ENCODE measurements at places on chromosomes 3 and 15. TPM values are rescaled to one million over a fixed set of nuclear protein-coding genes. Genes with fewer than 3 reads are reported as not detected.
A peak's percentile ranks its signal among the peaks of the same experiment; 100 is the strongest.

GRCh38 chr15:69631978-69632377 lies 179.4 kb downstream of the RPLP1 start:
- no peak for DNase-seq

DNA sequence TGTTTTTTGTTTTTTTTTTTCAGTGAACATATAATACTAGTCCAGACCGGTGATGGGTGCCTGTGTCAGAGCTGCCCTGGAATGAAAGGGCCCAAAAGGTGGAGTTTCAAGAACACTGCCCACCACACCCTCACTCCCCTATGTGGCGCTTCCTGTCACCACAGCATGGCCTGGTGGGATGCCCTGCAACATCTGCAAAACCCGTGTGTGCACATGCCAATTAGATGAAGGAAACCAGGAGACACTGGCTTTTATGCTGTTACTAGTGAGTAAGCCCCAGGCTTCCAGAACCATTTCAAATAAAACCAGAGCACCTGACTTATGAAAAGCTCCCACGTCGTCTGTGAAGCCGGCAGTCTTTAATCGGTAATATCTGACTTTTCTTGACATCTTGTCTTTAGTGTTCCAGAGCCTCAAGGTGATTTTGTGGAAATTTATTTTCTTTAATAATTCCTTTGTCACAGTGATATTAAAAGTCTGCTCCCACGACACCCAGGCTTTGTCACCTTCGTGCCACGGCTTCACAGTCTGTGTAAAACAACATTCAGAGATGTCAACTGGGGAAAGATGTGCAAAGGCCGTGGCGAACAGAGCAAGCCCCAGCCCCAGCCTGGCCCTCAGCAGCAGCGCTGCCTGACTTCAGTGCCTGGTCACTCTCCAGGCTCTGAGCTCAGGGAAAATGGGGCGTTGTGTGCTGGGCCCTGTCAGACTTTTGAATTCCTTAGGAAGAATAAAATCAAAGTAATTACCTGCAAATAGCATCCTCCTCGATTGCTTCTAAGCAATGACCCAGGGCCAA lies 6.4 kb downstream of the CFAP92 start:
- no peak for DNase-seq

CCNB2 gene
- 210 TPM for total RNA-seq

ESYT3 gene
- 0.17 TPM for total RNA-seq

- DNase-seq, result peak; percentile 5
These were observed 1.9 kb downstream of the UBP1 start for GRCh38 chr3:33438284-33438668.

DNA sequence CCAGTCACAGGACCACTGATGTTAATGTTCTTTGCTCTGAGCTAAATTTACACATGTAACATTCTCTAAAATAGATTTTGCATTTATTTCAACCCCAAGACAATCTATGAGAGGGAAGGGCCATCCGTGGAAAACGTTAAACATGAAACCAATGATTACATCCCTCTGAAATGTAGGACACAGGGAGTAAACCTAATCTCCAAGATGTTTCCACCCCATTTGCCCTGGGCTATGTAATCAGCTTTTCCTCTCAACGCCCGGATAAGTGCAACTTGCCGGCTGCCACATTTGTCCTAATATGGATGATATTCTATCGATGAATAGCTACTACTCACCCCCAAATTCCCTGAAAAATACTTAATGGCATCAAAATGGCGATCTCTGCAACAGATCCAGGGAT lies 6.4 kb upstream of the FMN1 start:
- DNase-seq, result no peak

GRCh38 chr3:55147406-55147805 lies 219.5 kb upstream of the LRTM1 start:
- no peak for DNase-seq

SERINC4 gene
- not detected for total RNA-seq

GDPGP1 gene
- 3.1 TPM for total RNA-seq

- DNase-seq, result no peak
These were observed 1.2 kb downstream of the LHFPL4 start for GRCh38 chr3:9552252-9552999.

DNA sequence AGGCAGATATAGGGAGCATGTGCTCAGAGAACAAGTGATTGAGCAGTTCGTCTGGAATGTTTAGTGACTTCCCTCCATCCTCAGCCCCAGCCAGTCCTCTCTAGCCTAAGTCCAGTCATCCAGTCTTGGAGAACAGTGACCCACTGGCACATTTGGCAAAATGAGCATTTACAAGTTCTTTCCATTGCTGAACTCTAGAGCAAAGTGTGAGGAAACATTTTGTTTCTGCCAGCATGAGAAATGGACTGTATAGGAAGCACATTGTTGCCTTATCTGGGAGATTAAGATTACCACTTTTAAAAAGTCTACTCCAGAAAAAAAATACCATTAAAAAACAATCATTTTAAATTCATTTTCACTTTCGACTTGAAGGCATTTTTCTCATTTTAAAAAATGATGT lies 353.6 kb downstream of the SHQ1 start:
- DNase-seq, result no peak

DNA sequence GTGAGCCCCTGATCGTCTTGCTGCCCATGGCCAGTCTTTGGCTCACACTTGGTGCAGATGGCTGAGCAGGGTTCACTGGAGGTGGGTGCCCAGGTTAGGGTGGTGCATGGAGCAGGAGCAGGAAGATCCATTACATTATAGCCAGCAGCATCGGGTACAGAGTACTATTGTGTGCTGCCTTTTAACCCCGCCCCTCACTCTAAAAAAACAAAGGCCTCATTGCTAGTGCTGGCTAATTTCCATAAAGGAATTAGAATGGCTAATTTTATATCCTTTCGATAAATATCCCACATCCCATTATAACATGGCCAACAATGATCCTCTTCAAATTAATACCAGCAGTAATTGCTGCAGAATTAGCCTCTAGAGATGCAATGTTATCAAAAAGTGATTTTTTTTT lies 45.8 kb upstream of the PPP4R2 start:
- DNase-seq, result no peak

GRCh38 chr3:13696699-13697098 lies 147.8 kb downstream of the FBLN2 start:
- no peak for DNase-seq

DNA sequence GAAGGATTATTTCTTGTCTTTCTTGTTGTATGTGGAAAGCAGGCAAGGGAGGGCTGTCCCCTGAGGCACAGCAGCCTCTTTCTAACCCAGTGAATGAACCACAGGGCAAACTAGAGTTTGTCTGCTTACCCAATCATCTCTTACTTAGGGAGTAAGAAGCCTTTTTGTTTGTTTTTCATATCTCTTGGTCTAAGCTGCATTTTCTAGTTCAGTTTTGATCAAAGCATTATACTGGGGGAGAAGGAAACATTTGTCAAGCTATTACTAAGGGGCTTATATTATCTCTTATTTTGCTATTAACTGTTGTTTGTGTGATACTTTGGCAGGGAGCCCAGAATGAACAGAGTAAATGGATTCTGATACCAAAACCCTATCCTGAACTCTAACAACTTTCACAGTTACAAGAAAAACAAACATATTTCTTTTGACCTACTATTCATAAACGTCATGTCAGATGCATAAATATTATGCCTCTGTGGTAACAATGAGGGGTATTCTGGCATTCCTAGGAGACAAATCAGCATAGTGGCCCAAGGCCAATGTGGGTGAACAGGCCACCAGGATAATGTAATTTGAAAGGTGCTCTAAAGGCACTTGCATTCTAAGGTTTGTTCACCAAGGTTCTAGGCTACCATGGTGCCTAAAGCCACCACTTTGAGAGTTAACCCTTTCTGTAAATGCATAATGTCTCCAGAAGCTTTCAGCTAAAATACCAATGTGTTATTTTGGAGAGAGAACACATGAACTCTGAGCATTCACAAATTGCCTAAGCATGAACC lies 271.6 kb upstream of the ZPLD1 start:
- DNase-seq, result peak; percentile 72

DNA sequence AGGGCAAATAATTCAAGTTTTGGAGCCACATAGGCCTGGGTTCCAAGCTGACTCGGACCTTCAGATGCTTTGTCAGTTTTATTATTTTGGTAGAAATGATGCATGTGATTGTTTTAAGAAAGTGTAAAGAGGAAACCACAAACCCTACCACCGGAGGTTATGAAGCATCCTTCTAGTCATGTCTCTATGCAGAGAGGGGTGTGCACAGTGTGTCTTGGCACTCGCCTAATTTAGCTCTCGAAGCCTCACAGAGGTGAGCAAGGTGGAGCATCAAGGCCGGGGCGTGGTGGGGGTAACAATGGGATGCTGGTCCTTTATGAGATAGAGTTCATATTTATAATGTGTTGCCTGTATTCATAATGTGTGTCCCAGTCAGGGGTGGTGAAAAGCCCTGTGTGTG lies 63.7 kb upstream of the SMAD6 start:
- DNase-seq, result no peak

LRRIQ4 gene
- not detected for total RNA-seq

GATA2 gene
- total RNA-seq, result 4.0 TPM

- no peak for DNase-seq
These were observed 139.0 kb upstream of the NECTIN3 start for GRCh38 chr3:110932567-110932966.

DNA sequence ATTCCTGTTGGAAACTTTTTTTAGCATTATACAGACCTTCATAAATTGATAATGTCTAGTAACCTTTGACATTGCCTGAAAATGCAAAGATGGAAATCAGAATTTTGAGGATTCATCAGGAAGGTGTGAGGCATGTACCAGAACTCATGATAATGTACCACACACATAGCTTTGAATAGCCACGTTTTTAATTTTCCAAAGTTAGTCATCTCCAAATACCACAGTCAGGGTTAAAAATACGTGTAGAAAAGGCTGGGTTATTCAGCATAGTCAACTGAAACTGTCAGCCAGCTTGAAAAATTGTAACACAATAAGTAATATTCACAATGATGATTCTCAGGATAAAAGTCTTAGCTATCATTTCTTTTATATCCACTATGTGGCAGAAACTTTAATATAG lies 102.0 kb upstream of the THRB start:
- DNase-seq, result no peak

DNA sequence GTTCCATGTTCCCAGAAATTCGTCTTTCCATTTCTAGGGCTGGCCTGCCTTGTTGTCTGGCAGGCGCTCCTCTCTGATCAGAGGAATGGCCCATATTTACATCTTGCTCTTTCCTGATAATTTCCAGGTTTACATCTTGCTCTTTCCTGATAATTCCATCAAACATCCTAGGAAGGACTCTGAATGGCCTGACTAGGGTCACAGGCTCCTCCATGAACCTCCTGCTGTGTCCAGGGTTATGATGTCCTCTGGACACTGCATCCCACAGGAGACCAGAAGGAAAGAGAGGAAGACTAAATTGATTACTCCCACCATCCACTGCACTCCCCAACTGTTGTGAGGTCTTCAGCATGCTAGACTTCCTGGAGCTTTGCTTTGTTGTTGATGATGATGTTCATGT lies 75.4 kb downstream of the CLSTN2 start:
- DNase-seq, result no peak

DNA sequence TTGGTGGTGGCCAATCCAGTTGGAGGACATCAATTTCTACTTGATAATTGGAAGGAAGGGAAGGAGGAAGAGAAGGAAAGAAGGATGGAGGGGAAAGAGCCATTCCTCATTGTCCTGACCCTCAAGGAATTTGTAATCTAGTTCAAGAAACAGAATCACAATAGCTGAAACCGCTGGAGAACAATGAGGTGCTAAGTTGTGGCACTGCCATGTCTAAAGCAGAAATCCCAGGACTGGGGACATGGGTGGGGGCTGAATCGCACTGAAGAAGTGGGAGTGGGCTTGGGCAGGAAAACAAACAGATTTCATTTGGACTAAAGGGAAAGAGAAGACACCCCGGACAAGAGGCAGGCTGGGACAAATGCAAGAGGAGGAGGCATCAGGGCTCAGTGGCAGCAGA lies 183.6 kb downstream of the UACA start:
- no peak for DNase-seq

DNA sequence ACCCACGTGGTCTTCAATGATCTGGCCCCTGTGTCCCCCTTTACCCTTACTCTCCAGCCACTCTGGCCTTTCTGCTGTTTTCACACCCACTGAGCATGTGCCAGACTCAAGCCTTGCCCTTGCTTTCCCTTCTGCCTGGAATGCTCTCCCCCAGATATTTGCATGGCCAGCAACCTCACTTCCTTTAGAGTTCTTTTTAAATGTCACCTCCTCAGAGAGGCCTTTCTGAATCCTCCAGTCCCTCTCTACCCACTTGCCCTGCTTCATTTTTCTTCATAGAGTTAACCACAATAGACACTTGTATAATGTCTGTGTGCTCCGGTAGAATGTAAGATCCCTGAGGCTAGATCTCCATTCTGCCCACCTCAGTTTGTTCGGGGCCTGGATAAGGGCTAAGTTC lies 39.4 kb upstream of the TIPARP start:
- no peak for DNase-seq

TMEM212 gene
- not detected for total RNA-seq

- no peak for DNase-seq
These were observed 261.1 kb upstream of the PDZRN3 start for GRCh38 chr3:73885862-73886261.

GRCh38 chr3:117192888-117193287 lies 483.3 kb downstream of the TUSC7 start:
- no peak for DNase-seq

ACAN gene
- not detected for total RNA-seq

ADAMTS17 gene
- total RNA-seq, result not detected

- DNase-seq, result no peak
These were observed 38.6 kb downstream of the MOBP start for GRCh38 chr3:39505866-39506742.

- no peak for DNase-seq
These were observed 275.5 kb downstream of the GAP43 start for GRCh38 chr3:115898656-115899410.

GRCh38 chr3:110989446-110989845 lies 82.2 kb upstream of the NECTIN3 start:
- no peak for DNase-seq

DNA sequence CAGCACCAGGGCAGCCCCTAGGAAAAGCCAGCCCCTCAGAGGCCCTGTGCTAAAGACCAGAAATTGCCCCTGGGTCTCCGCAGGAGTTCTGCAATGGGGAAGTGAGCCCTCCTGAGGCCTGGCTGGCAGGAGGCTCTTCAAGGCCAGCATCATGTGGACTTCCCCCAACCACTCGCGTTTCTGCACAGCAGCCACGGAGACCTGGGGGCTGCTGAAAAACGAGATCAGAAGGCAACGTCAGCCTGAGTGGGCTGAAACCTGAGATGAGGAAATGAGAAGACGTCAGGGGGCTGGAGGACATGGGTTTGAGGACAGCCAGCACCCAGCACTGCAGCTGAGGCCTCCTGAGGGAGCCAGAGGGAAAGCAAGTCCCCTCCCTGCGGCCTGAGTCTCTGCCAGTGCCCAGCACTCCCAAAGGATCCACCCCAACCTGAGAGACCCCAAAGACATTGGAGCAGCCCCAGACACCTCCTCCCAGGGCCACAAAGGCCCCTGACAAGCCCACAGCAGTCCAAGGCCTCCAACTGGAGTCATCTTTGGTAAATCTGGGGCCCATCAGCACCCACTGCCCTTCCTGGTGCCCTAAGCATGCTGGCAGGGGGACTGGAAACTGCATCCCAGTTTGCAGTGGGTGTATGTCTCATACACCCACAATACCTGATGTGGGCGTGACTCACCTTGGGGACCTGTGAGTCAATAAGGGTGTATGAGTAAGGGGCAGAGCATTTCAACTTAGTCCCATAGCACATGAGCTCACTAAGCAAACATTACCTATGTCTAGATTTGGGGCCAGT lies 29.2 kb upstream of the CYP11A1 start:
- peak; percentile 35 for DNase-seq

- DNase-seq, result no peak
These were observed 13.4 kb downstream of the ARIH2 start for GRCh38 chr3:48931944-48932580.

DPPA2 gene
- total RNA-seq, result not detected

GRCh38 chr3:129025691-129026435 lies 24.8 kb downstream of the EFCC1 start:
- no peak for DNase-seq

RTP3 gene
- 0.41 TPM for total RNA-seq
